ENCODE measurements at places on chromosomes 2 and 18.

- DNase-seq: peak; percentile 46
Observed at GRCh38 chr2:173288561-173288960, 66.1 kb upstream of the CDCA7 start.

DNA sequence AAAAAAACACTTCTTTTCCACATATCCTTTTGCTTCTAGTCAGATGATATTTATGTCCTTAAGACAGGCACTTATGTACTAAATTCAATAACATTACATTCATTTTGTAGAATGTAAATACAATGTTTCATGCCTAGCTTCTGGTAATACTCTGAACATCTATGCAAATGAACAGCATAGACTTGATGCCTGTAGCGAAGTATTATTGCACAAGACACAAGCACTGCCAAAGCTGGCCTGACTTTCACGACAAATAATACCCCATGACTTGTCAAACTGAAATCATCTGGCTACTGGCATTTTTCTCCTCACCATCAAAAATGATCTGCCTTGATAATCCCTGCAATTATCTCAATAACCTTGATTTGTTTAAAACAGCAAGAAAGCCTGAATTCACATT lies 101.3 kb downstream of the L3MBTL4 start:
- no peak for DNase-seq

GRCh38 chr2:64844087-64844486 lies 145.1 kb upstream of the SLC1A4 start:
- no peak for DNase-seq

DNA sequence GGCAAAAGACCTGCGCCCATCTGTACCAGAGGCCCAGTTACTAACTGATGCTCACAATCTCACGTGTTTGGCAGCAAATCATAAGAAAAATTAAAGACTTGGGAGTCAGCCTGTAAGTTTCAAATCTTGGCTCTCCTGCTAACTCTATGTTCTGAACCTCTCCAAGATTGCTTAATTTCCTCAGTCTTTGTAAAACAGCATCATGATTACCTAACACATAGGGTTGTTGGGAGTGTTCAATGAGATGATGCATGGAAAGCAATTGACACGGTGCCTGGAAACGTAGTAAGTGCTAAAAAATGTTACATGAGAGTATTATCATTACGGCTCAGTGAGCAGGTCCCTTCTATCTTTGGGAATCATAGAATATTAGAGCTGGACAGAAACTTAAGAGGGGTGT lies 497.6 kb upstream of the TCF4 start:
- DNase-seq: no peak

- no peak for DNase-seq
Observed at GRCh38 chr18:61133783-61134182, 199.4 kb upstream of the CDH20 start.

- DNase-seq: no peak
Observed at GRCh38 chr2:174340400-174341292, 5.9 kb downstream of the SP9 start.

- DNase-seq: no peak
Observed at GRCh38 chr18:23227726-23228070, 92.4 kb downstream of the CABLES1 start.

DNA sequence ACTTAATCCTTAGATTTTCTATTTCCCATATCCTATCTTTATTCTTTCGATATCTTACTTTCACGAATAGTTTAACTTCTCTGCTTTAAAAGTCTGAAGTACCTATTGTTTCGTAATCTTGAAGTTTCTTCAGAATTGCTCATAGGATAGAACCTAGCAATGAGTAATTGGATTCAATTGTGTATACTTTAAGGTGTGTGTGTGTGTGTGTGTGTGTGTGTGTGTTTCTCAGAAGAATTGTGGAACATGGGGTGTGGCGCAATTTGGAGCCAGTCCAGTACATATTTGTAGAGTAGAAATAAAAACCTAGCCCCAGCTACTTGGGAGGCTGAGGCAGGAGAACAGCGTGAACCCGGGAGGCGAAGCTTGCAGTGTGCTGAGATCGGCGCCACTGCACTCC lies 897.6 kb downstream of the BCL11A start:
- DNase-seq: no peak

DNA sequence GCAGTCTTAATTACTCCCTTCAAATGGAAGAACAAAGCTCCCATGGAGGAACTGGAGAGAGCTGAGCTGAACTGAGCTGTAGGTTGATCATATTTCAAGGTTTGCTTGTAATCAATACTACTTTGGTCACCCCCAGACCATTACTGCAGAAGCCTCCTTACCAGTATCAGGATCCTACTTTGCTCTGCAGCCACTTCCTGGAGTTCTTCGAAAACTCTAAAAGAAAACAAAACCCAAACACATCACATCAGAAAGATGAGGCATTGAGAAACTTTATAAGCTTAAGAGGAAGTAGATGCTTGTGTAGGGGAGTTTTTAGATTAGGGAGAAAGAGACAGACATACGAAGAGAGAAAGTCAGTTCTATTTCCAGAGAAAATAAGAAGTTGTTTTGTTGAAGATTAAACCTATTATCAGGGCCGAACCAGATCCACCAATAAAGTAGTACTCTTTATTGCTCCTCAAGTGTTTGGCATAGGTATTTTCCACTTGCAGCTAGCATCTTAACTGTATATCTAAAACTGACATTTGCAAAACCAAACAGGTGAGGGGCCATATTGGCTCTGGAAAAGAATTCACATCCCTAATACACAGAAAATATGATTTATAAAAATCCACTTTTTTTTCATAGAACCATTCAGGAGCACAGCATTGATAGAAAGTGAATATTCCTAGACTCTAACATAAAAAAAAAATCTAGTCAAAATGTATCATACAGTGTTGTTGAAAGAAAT lies 166.9 kb upstream of the KLF7 start:
- DNase-seq: no peak

- DNase-seq: no peak
Observed at GRCh38 chr2:22855761-22856184, 529.2 kb upstream of the KLHL29 start.

GRCh38 chr2:181143790-181144300 lies 163.4 kb downstream of the UBE2E3 start:
- no peak for DNase-seq

DNA sequence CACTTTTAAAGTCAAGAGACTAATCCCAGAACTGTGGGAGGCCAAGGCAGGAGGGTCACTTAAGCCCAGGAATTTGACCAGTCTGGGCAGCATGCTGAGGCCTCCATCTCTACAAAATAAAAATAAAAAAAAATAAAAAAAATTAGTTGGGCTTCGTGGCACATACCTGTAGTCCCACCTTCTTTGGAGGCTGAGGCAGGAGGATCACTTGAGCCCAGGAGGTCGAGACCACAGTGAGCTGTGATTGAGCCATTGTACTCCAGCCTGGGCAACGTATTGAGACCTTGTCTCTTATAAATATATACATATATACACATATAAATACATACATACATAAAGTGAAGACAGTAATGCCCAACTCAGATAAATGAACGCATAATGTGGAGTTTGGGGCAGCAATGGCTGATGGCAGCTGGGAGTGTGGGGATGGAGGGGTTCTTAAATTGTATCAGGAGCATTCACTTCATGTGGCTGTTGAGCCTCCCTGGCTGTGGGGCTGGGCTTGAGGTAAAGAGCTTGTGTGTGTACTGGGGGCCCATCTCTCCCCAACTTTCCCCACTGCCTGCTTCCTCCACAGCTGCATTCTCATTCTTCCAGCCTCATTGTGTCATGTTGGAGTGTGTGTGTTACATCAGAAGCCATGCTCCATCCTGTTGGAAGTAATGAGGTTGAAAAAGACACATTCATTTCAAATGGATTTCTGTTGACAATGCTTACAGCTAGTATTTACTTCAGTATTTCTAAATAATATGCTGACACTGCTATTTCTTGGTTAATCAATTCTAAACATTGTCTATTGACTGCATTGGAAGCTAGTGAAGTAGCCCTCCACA lies 96.5 kb upstream of the HS6ST1 start:
- no peak for DNase-seq

DNA sequence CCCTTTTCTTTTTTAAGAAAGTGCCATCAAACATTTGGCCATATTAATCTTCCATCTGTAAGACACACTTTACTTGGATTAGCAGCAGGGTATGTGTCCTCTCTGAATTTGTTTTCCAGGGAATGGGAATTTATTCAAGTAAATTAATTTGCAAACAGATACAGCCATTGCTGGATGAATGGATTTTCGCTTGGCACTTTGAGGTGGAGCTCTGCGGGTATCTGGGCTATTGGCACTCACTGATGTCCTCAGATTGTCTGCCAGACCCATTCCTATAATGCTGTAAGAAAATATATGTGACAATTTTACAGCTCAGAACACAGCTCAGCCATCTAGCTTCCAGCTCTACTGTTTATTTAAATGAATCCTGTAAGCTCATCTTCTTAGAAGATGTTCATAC lies 201.2 kb upstream of the CDH20 start:
- no peak for DNase-seq

GRCh38 chr2:55150834-55151233 lies 81.3 kb downstream of the CLHC1 start:
- DNase-seq: no peak

GRCh38 chr2:3453190-3453999 lies 65.9 kb downstream of the ADI1 start:
- no peak for DNase-seq

GRCh38 chr2:126413079-126413478 lies 242.9 kb upstream of the GYPC start:
- no peak for DNase-seq

DNA sequence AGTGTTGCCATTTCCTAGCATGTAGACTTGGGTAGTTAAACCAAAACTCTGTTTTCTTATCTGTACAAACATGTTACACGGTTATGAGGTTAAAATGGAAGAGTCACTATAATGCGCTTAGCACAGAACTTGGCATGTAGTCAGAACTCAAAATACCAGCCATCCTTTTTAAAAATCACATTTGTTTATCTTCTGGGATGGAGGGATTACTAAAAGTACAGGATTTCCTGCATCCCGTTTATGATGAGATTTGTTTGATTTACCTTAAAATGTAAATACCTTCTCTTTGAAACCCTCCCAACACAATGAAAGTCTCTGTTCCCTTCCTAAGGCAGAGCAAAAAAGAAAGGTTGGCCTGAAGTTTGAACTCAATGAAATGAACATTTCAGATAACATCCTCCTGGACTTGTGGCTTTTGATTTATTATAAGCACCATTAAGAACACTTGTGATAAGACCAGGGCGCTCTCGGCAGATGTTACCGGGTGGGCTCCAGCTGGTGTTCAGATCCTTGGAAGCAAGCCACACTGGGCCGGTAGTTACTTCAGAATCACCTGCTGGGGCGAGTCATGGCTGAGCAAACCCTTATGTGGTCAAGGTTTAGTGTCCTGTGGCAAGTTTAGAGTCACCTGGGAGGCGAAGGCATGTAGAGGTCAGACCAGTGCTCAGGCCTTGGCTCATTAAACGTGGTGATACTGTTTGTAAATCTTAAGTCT lies 105.7 kb downstream of the MGAT5 start:
- DNase-seq: no peak

Data from stimulated activated CD8-positive, alpha-beta memory T cell treated with anti-CD3 and anti-CD28 coated beads, Interleukin-4, amount 100 ng/mL, for 48 hours (primary cell).